ENCODE measurements at places on chromosomes 4 and X.
A peak's percentile ranks its signal among the peaks of the same experiment; 100 is the strongest.

DNA sequence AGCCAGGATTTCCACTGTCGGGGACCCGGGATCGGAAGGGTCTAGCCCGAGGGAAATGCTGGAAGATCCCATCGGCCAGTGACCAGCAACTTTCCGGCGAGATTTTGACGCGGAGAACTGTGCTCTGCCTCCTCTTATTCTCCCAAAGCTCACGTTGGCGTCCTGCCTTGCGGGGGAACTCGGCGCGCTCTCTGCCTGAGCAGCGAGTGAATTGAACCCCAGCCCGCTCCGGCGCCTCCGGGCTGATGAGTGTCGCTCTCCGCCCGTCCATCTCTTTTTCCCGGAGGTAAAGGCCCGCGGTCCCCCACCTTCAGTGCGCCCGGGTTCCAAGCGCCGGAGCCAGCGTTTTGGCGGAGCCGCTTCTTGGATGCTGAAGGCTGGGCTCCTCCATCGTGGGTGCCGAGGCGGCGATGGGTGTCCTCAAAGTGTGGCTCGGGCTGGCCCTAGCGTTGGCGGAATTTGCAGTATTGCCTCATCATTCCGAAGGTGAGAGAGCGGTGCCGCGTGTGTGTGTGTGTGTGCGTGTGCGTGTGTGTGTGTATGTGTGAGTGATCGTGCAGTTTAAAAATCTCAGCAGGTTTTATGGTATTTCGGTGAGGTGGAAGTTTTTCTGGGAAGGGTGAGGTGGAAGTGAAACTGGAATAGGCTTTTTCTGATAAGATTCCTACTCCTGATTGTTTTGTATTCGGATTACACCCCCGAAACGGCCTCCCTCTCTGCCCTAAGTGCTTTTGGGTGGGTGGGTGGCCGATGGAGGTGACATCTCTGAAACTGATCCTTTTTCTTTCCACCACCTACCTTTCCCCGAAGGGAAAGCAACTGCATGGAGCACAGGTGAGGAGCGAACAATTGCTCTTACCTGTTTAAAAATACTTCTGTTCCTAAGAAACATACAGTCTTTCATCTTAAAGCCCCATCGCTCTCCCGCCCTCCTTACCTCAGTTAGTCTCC is 752 bp downstream of the FRAS1 start:
- DNase-seq: peak; percentile 42

DNA sequence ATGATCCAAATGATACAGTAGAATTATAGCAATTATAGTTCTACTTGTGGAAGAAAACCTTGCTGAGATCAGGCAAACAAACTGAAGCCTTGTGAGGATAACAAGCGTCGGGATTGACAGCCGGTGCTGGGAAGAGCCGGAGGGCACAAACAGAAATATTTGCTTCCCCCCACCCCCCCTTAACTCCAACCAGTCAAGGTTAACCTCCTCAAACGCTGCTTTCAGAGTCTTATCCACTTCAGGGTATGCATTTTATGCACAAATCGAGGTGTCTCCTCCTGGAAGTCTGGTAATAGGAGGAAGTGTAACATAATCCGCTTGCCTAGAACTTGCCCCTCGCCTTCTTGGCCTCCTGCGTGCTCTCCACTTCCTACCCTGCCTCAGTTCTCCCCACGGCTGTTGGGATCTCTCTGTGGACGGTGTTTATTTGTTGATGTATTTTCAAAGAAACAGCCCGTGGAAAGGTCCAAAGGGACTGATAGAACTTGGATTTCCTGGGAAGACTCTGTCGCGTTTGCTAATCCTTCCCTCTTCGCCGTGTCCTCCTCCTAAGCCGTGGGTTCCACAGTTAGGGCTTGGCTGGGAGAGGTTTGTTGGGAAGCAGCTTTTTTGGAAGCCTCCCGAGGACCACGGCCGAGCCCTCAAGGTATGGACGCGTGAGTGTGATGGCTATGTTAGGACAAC is 4.1 kb upstream of the ARX start:
- DNase-seq: no peak

GRCh38 chrX:22889819-22890218 is 109.9 kb upstream of the DDX53 start:
- no peak for DNase-seq

DNA sequence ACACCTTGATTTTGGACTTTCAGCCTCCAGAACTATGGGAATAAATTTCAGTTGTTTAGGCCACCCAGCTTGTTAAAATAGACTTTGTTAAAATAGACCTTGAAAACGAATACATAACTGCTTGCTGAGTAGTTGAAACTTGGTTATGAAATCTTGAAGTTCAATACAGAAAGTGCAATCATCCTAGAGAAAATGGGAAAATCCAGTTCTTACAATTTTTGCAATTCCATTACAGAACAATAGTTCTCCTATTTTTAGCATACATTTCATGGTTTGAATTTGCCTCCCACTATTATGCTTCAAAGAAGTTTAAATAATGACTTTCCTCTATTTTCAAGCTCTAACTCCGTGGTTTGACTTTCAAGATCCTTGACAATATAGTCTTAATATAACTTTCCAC is 10.5 kb downstream of the TLR1 start:
- DNase-seq: no peak

DNA sequence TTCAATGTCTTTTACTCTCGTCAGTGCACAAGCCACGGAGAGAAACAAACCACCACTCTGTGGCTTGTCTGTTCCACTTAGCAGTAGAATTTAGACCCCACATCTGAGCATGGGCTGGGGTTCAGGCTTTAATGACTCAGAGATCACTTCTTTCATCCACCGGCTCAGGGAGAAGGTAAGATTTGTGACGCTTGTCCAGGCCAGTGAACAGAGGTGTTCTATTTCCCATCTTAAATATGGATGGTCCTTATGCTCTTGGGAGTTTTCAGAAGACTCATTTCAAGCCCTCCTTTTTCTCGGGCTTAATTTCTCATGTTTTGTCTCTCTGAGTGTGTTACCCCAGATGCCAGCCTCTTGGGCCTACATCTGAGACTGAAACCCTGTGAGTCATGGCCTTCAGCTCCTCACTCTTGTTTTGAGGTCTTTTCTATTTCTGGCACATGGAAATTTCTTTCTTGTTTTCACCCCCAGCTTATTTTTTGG is 127.4 kb upstream of the SFRP2 start:
- DNase-seq: no peak

Data from AG10803 (cell line).